ENCODE measurements at places on chromosomes 6 and 20.

- no peak for DNase-seq
These were observed 78.4 kb downstream of the RNASET2 start for GRCh38 chr6:166877906-166878305.

GRCh38 chr6:145809785-145810184 is 4.8 kb downstream of the FBXO30 start:
- no peak for DNase-seq

- no peak for DNase-seq
These were observed 150.1 kb downstream of the DHX35 start for GRCh38 chr20:39112178-39112743.

- DNase-seq = no peak
These were observed 1.6 kb downstream of the TRIM27 start for GRCh38 chr6:28922004-28922820.

GRCh38 chr20:44803383-44803941 is 6.9 kb downstream of the RIMS4 start:
- no peak for DNase-seq

GRCh38 chr6:117666881-117667280 is 8.4 kb upstream of the NUS1 start:
- DNase-seq = no peak

DNA sequence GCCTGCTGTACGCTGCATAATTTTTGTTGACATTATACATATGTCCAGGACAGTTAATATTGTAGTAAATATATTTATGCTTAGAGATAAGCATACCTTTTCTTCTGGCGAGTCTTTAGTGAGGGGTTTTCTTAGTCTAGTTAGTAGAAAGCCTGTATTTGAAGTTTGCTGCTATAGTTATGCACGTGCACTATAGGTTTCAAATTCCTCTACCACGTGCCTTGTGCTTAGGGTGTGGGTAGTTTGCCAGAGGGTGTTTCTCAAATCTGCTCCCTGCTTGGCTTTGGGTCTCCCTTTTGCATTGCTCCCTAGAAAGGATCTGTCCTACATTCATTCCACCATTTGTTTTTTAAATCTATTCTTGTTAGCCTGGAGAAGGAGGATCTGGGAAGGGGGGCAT is 181.4 kb upstream of the UFL1 start:
- no peak for DNase-seq

GRCh38 chr20:47126709-47127108 is 229.8 kb downstream of the ZMYND8 start:
- no peak for DNase-seq

- DNase-seq = no peak
These were observed 47.9 kb upstream of the IL17A start for GRCh38 chr6:52138284-52138683.

- DNase-seq = no peak
These were observed 28.7 kb downstream of the DNAJC5 start for GRCh38 chr20:63923651-63924050.

DNA sequence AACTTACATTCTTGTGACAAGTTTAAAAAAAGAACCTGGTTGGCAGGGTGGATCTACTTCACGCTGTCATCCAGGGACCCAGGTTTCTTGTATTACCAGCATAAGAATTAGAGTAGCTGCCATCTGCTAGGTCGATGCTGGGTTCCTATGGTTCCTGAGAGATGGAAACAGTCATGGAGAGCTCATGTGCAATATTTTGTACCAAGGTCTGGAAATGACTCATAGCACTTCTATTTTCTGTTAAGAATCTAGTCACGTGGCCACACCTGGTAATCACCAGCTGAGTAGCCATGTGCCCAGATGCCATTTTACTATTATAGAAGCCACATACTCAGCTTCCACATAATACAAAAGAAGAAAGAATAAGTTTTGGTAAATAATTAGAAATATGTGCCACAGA is 171.3 kb downstream of the CD83 start:
- no peak for DNase-seq

GRCh38 chr6:166029506-166029905 is 138.1 kb downstream of the TBXT start:
- DNase-seq = no peak

DNA sequence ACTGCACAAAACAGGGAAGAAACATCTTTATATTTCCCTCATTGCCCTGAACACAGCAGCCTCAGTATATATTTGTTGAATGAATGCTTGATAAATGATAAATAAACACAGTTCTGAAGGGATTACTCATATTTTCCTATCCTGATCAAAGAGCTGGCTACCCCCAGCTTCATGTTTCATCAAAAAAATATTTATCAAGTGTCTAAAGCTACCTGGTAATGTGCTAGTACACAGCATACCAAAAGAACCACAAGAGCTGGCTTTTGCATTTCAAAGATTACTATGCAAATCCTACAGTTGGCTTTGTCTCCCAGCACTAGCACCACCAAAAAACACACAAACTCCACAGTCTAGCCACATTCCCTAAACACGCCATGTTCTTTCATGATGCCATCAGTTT is 130.0 kb downstream of the BTBD9 start:
- DNase-seq = no peak

DNA sequence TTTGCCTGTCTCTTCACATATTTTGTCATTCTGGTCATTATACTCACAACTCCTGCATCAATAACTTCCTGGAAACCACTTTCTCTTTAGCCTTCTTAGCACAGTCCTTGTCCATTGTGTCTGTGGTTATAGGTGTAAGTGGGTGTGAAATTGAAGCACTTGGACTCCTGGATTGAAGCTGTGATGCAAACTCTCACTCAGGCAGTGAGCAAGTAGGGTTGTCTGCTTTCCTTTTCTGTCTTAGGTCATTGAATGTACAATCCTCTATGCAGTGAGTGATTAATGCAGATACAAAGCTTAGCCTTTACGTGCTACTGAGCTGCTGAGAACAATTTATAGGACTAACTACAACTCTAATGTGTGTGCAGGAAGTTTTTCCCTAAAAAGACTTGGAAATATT is 54.8 kb downstream of the ADGRB3 start:
- no peak for DNase-seq

DNA sequence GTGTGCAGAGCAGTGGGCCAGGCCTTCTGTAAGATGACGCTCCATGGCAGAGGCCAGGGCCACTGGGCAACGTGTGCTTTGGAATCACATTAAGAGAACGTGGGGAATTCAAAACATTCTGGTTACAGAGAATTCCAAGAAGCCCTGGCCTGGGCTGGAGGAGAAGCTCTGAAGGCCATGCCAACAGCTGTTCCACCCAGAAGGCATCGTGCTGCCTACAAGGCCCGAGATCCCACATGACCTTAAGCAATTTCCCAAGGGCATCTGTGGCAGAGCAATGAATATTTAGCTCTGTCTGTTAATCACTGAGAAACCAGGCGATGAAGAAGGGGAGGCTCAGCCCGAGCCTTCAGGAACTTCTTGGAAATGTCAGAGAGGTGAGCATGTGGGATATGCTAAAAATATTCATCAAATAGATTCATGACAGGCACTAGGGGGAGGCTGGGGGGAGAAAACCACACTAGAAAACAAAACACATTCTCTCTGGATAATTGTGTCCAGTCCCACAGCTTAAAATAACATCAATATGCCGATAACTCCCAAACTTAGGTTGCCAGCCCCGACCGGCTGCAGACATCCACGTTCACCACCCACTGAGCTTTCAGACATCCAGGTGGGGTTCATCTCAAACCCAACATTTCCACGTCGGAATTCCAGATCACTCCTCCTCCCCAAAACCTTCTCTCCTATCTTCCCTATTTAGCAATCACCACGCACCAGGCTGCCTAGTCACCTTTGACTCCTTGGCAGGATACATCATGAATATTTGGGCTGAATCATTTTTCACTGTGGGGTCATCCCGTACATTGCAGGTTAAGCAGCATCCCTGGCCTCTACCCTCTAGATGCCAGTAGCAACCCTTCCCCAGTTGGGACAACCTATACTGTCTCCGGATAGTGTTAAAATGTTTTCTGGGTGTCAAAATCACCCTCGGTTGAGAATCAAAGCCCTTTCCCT is 6.6 kb downstream of the SULF2 start:
- DNase-seq = no peak

DNA sequence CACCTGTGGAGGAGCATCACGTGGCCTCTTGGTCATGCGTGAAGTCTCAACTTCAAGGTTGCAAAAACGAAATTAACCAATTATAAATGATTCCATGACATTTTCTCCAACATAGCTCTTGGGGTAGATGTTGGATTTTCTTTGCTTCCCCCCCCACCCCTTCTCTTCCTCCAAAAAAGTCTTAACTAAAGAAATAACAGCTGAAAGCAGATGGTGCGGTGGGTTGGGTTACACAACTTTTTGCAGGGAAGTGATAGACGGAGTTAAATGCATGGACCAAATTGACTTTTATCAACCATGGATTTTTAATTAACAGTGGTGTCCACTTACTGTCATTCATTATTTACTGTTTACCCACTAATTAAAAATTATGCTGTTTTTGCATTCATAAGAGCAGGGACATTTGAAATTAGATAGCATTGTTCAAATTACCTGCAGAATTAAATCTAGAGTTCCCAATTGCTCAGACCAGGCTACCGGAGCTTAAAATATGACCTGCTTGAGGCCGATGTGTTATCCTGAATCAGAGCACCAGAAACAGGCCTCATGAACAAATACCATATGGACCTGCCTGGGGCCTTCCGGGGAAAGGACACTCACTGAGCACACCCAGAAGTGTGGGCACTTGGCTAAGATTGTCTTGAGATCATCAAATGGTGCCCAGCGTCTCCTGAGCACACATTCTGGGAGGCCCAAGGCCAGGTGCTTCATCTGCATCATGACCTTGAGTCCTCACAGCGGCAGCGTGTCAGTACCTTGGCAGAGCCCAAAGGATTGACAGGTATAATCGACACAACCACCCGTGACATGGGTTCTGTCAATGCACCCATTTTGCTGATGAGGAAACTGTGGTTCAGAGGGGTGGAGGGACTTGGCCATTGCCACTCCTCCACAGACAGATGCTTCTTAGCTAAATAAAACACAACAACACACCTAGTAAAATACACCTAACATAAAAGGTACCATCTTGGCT is 41.5 kb downstream of the APCDD1L start:
- DNase-seq = no peak

DNA sequence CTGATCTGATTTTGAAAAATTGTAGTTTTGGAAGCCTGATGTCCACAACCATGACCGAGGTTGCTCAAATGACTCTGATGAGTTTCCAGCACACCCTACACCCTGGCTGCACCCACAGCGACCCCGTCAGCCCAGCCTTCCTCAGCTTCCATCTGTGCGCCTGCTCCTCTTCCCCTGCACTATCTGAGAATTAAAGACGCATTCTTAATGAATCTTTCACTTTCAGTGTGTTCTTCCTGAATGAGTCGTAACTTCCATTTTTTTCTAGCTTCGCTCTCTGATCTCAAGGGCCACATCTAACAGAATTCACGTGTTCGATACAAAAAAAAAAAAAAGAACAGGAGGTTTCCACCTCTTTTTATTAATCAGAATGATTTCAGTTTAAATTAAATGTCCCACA is 21.3 kb upstream of the RREB1 start:
- peak; percentile 16 for DNase-seq

- DNase-seq = no peak
These were observed 391.6 kb downstream of the ADGRB3 start for GRCh38 chr6:69026715-69027114.

DNA sequence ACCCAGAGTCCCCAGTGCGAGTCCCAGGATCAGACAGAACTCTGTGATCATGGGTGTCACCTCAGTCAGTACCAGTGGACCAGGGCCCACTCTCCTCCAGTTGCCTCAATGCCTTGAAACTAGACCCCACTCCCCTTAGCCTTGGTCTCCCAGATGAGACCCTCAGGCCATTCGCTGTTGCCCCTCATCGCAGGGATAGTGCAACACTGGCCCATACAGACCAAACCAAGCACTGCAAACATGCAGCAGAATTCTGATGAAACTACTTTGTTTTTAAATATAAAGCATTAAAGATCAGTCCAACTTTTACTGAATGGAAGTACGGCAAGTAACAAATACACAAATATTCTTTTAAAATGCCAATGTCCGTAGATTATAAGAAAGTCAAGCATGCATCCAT is 101.2 kb upstream of the NT5E start:
- DNase-seq = no peak

DNA sequence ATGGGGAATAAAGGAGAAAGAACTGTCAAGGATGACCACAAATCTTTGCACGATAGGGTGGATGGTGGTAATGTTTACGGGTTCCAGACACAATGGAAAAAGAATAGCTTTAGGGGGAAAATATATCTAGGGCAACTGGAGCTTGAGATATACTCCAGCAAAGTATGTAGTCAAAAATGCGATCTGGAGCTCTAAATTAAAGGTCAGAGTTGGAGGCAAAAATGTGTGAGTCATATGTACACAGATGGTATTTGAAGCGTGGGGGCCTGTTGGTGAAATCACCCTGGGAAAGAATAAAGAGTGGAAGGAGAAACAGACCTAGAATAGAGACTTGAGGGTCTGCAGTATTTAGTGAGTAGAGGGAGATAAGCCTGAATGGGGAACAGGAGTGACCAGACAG is 633.9 kb upstream of the CHD6 start:
- no peak for DNase-seq

DNA sequence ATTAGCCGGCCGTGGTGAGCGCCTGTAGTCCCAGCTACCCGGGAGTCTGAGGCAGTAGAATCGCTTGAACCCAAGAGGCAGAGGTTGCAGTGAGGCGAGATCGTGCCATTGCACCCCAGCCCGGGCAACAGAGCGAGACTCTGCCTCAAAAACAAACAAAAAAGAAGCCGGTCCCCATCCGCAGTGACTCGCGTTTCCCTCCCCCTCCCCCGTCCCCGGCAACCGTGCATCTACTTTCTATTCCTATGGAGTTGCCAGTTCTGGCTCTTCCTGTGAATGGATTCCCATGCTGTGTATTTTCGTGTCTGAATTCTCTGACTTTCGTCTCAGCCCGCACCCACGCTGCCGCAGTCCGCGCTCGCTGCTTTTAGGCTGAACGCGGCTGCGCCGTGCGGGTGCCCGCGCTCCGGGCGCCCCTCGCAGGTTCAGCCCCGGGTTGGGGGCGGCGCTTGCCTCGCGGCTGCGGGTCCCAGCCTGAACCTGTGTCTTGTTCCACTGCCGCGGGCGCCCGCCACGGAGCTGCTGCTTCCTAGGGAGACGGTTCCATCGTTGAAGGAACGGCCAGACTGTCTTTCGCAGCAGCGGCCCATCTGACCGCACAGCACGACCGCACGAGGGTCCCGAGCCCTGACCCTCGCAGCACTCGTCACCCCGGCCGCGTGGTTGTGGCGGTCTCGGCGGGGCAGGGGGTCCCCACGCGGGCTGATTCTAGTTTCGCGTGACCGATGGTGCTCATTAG is 1.1 kb upstream of the MRGBP start:
- DNase-seq = peak; percentile 45

GRCh38 chr20:45036044-45036755 is 64.7 kb downstream of the KCNS1 start:
- no peak for DNase-seq

GRCh38 chr6:8219352-8219943 is 117.1 kb upstream of the EEF1E1 start:
- peak; percentile 6 for DNase-seq

DNA sequence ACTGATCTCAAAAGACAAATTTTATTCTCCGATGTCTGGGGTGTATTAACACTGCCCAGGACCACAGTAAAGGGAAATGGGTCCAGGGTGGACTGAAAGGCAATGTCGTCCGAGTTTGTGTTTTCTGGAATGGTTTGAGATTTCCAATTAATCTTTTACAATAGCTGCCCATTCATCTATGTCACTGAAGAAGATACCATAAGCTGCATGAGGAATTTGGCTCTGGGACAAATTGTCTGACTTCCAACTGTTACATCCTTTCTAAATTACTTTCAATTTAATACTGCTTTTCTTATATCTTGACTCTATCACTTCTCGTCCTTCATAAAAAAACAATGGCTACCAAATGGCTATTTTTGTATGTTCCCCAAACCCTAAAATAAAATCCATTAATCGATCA is 130.7 kb upstream of the KCNK16 start:
- no peak for DNase-seq

- no peak for DNase-seq
These were observed 11.8 kb upstream of the CAP2 start for GRCh38 chr6:17381424-17382147.
